ENCODE measurements at places on chromosomes 1 and 21.

- peak; percentile 56 for DNase-seq
Measured at GRCh38 chr1:198655459-198656121, 16.8 kb downstream of the PTPRC start.

GRCh38 chr1:66626261-66626660 is 92.3 kb downstream of the SGIP1 start:
- no peak for DNase-seq

DNA sequence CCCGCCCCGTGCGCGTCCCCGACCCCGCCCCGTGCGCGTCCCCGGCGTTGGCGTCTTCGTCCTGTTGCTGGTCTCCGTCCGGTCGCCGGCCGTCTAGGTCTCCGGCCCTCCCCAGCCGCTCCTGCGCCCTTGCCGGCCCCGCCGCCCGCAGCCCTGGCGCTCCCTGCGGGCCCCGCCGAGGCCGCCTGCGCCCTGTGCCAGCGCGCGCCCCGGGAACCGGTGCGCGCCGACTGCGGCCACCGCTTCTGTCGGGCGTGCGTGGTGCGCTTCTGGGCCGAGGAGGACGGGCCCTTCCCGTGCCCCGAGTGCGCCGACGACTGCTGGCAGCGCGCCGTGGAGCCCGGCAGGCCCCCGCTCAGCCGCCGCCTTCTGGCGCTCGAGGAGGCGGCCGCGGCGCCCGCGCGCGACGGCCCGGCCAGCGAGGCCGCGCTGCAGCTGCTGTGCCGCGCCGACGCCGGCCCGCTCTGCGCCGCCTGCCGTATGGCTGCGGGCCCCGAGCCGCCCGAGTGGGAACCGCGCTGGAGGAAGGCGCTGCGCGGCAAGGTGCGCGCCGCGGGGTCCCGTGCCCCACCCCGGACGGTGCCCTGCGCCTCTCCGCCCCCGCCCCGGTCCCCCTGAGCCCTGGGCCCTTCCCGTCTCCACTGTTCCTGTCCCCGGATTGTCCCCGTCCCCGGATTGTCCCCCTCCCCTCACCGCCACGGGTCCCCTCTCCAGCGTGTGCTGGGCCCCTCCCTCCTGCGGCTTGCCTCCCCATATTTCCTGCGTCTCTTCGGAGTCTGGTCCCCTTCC is at the start of gene RNF187:
Gene RNF187 (plus strand): TSS at position 47 of the 789 bp plus-strand sequence.
- DNase-seq, result peak; percentile 67

- DNase-seq, result no peak
Measured at GRCh38 chr1:30035522-30036228, 687.7 kb downstream of the MATN1 start.

GRCh38 chr1:208460823-208461222 is 216.6 kb upstream of the PLXNA2 start:
- no peak for DNase-seq

DNA sequence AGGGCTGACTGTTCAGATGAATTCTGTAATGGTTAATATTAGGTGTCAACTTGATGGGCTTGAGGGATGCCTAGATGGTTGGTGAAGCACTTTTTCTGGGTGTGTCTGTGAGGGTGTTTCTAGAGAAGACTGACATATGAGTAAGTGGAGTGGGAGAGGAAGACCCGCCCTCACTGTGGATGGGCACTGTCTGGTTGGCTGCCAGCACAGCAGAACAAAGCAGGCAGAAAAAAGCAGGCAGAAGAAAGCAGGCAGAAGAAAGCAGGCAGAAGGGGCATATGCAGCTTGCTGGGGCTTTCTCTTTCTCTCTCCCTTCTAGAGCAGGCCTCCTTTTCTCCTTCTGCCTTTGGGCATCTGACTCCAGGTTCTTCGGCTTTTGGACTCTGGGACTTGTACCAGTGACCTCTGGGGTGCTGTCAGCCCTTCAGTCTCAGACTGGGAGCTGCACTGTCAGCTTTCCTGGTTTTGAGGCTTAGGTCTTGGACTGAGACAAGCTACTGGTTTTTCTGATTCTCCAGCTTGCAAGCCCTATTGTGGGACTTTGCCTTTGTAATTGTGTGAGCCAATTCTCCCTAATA is 42.9 kb upstream of the CD2 start:
- DNase-seq, result peak; percentile 14

DNA sequence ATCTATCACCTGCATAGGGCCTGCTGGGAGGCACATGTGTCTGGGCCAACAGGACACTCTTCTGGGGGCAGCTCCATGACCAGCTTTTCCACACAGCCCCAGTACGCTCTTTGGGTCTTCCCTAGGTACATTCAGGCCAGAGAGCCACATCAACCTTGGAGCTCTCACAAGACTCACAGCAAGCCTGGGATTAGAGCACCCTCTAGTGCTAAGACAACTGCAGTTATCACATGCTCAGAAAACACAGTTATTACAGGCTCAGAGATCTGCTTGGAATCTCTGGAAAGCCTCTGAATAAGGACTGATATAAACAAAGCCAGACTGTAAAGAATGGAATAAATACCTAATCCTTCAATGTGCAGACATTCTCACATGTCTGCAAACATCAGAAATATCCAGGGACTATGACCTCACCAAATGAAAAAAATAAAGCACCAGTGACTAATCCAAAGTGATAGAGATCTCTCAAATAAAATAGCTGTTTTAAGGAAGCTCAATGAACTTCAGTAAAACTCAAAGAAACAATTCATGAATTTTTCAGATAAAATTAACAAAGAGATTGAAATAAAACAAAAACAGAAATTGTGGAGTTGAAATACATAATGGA is 563.9 kb upstream of the NR5A2 start:
- DNase-seq, result peak; percentile 79

GRCh38 chr1:162550925-162551324 is 10.6 kb upstream of the UAP1 start:
- no peak for DNase-seq

- DNase-seq, result no peak
Measured at GRCh38 chr1:11207898-11208611, 18.9 kb downstream of the ANGPTL7 start.

- DNase-seq, result no peak
Measured at GRCh38 chr1:88740784-88741183, 56.7 kb downstream of the PKN2 start.

- no peak for DNase-seq
Measured at GRCh38 chr1:210596641-210597040, 267.9 kb downstream of the HHAT start.

GRCh38 chr1:95003433-95003738 is 69.4 kb downstream of the ALG14 start:
- no peak for DNase-seq

DNA sequence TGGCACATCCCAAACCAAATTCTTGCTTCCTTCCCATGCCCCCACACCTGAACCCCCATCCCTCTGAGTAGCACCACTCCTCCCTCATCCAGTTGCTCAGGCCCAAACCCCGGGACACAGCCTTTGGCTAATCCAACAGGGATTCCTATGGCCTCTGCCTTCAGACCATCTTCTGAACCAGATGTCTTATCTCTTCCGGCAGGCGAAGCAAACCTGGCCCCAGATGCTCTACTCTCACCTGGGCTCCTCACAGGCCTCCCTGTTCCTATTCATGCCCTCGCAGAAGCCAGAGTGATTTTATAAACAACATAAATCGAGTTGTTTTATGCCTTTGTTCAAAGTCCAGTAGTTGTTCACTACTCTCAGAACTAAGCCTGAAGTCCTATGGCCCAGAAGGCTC is 12.5 kb upstream of the KCNA2 start:
- no peak for DNase-seq

DNA sequence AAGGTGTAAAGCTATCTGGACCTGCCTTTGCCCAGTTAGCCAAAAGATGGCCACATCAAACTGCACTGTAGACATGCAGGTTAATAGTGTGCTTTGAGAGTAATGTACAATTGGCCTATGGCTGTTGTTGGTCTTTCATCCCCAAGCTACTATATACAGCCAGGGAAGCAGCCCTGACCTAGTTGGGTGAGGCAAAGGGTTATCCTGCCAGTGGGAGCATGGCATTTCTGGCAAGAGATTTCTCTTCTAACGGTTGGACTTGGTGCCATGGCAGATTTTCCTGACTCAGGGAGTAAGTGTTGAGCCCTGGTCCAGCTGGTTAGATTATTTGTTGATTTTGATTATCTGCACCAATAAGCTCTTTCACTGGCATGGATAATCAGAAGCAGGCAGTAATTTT is 119.8 kb downstream of the SDCCAG8 start:
- DNase-seq, result no peak

DNA sequence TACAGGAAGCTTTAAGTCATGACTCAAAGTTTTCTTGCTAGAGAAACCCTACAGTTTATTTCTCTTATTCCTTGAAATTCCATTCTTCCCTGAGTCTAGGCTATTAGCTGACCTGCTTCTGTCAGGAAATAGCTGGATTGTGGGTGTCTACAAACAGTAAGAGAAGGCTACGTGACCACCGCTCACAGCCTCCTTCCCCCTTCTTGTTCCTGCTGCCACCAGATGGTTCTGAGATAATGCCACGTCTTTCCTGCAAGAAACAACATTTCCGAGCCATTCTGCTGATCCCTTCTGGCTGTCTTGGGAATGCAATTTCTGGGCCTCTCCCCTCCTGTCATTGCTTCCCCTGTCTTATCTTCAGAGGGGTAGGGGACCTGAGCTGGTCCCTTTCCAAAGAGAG is 128.9 kb upstream of the SGIP1 start:
- DNase-seq, result no peak

- no peak for DNase-seq
Measured at GRCh38 chr21:32481875-32482408, 69.4 kb downstream of the EVA1C start.

- no peak for DNase-seq
Measured at GRCh38 chr1:15370781-15371520, 38.7 kb upstream of the EFHD2 start.

GRCh38 chr1:170150921-170151320 is 5.2 kb downstream of the NTMT2 start:
- DNase-seq, result no peak

GRCh38 chr1:11204396-11205190 is 15.4 kb downstream of the ANGPTL7 start:
- DNase-seq, result no peak

DNA sequence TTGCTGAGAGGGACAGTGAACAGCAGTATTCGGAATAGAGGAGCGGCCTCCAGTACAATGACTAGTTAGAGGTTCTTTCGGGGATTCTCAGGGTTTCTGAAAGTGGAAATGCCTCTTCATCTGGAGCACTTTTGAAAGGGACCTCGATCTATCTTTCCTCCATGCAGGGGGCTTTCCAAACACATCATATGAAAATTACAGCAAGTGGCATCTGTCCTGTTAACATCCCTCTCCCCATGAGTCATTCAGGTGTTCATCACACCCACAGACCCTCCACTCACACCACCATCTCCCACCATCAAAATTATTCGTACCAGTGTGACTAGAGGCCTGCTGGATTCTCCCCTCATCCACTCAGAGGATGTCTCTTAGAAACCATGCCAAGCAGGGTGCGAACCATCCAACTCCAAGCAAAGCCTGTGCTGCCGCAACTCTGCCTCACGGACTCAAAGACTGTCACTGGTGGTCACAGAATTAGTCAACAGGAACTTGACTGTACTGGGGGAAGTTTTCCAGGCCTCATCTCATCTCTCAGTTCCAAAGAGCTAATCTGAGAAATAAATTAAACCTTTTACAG is 211.1 kb downstream of the MRPL39 start:
- no peak for DNase-seq

DNA sequence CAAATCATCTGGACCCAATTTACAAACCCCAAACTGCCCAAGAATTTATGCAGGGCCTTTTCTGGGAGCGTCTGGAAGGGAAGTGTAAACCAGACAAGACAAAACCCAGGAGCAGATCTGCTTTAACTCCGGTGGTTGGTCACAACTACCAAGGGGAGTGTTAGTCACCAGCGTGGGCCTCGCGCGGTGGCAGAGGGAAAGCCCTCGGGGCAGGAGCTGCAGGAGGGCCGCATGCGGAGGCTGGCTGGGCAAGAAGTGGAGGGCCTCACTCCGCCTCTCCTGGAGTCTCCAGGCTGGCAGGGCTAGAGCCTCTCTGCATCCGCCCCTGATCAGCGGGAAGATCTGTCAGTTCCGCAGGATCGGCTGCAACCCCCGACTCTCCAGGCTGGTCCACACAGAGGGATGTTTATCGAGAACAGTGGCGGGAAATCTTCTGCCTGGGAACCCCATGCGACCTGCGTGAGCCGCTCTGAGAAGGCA is 2.0 kb downstream of the COL24A1 start:
- peak; percentile 16 for DNase-seq

GRCh38 chr21:33258475-33258874 is 7.7 kb upstream of the IL10RB start:
- DNase-seq, result no peak

- DNase-seq, result peak; percentile 72
Measured at GRCh38 chr1:77415579-77415978, 133.8 kb downstream of the AK5 start.

DNA sequence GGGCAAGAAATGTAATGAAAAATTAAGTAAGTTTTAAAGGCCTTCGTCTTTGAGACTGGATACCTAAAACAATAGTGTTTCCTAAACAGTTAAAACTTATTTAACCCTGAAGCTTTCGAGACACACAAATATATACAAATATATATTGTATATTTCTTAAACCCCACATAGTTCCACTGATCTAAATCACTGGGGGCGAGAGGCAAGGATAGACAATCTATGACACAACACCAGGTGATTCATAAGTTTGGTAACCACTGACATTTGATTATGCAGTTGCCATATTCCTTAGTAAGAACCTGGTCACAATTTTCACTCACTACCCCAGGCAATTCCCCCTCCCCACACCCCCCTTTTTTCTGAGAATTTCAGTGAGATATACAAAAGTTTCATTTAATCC is 55.3 kb upstream of the BOLA1 start:
- peak; percentile 69 for DNase-seq

GRCh38 chr1:96418969-96419368 is 302.6 kb upstream of the PTBP2 start:
- DNase-seq, result no peak

DNA sequence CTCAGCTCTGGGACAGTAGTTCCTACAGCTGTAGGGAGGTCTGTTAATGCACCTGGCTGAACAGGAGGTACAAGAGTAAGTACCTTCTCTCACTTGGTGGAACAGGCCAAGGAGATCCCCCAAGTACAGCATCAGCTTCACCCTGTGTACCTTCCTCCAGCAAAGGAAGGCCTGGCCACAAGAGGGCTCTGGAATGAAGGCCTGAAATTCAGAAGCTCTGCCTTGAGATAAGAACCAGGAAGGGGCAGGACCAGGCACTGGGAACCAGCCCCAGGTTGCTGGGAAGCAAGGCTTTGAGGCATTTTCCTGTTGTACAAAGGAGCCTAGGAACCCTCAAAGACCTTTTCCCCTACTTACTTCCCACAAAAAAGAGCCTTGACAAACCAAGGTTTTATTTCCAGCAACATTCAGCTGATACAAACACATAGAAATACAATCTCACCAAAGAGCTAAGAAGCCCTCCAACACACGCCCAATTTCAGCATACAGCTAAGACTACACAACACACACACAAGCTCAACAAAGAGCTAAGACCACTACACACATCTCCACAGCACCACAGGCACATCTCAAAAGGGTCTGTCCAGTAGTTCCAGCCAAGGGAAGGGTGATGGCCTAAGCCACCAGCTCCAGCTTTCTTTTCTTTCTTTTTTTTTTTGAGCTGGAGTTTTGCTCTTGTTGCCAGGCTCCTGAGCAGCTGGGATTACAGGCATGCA is 23.5 kb downstream of the F11R start:
- peak; percentile 68 for DNase-seq

All from NB4 (cell line).